ENCODE measurements at places on chromosomes 7 and 10.

- no peak for DNase-seq
These were observed 27.0 kb upstream of the ABI1 start for GRCh38 chr10:26887611-26888215.

DNA sequence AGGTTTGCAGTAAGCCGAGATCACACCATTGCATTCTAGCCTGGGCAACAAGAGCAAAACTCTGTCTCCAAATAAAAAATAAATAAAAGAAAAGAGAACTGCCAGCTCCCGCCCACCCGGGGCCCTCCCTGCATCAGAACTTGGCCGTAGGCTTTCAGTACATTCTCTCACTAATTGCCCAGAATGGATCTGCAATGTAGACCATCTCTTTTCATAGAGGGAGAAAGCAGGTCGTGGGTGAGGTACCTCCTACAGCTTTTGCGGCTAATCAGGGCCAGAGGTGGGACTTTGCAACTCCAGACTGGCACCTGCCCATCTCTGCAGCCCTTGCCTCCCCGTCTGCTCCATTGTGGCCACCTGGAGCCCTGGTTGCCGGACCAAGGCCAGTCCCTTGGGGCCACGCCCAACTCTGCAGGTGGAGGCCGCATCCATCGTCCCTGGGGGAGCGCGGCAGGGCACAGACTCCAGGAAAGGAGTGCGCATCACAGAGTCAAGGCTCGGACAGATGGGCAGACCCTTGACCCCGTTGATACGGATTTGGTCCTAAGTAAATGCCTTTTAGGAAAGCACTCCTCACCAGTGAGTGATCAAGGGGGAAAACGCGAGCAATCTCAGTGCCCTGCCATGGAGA is 179.1 kb upstream of the SH2B2 start:
- no peak for DNase-seq

DNA sequence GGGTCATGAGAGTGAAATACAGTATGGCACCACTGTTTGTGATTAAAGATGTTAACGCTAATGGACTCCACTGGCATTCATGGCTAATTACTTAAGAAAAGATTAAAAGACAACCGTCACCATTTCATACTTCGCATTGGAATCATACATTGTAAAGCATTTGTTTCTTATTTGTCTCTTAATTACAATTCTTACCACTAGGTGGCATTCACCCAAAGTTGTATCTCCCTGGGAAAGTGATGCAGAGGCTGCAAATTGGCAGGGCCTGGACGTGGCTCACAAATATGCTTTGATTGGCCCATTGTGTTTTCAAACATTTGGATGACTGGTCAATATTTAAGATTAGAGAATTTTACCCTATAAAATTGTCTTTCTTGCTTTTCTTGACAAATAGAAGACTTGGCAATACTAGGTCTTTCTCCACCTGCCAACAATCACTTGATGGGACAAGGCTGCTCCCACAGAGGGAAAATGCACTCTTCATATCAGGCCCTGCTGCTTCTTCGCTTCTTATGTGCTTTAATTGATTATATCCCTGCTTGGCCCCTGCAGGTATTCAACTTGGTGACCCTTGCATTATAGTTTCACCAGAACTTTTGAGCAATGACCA is 72.1 kb upstream of the STARD3NL start:
- no peak for DNase-seq

GRCh38 chr7:47344171-47344955 is 237.5 kb downstream of the TNS3 start:
- no peak for DNase-seq

GRCh38 chr7:86932038-86932512 is 127.4 kb downstream of the ELAPOR2 start:
- DNase-seq = no peak

- DNase-seq = no peak
These were observed 21.8 kb downstream of the RPA3 start for GRCh38 chr7:7696458-7697119.

GRCh38 chr7:127922656-127923055 is 108.6 kb downstream of the LRRC4 start:
- no peak for DNase-seq

GRCh38 chr7:80218723-80219122 is 84.1 kb downstream of the GNAI1 start:
- DNase-seq = peak; percentile 1

GRCh38 chr10:30502266-30503060 is 68.5 kb downstream of the MAP3K8 start:
- DNase-seq = no peak

- no peak for DNase-seq
These were observed 55.0 kb downstream of the DENND11 start for GRCh38 chr7:141646826-141647480.

- DNase-seq = no peak
These were observed 125.5 kb downstream of the LRRC4 start for GRCh38 chr7:127905491-127906330.

All from stimulated activated CD4-positive, alpha-beta T cell treated with anti-CD3 and anti-CD28 coated beads, Interleukin-12 subunit alpha, Interleukin-12 subunit beta, amount 100 ng/mL, for 24 hours (primary cell).